GM10248 (cell line): ENCODE measurements at places on chromosomes 16 and 17.

DNA sequence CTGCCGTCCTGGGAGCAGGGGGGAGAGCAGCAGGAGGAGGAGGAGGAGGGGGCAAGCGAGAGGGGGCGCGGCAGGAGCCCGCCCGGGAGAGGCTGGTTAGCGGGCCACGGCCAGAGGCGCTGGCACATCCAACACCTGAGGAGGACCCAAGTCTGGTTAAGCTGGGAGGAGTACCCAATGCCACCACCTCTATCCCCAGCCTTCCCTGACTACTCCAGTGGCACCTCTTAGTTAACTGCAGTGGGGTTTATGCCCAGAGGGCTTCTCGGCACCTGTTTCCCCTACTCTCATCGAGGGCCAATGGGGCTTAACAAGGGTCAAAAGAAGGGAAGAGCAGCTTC, 5.6 kb downstream of the PHOSPHO1 start:
- no peak for DNase-seq

- DNase-seq = no peak
Measured at GRCh38 chr17:71850812-71851211, 270.0 kb upstream of the SOX9 start.

DNA sequence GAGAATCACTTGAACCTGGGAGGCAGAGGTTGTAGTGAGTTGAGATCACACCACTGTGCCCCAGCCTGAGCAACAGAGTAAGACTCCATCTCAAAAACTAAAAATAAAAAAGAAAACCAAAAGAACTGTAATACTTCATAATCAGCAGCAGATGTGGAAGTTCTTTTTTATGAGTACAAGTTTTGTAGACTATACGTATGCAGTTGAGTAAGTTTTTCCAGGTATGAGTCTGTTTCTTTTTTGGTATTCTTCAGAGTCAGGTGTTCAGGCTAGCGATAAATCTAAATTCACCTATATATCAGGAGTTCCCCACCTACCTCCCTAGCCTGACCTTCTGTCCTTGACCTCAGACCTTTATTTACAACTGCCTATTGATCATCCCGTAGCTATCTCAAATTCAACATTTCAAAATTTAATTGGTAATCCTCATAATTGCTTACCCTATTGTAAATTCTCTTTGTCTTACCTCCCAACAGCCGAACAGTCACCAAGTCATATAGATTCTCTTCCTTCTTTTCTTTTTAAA, 10.7 kb downstream of the DCTN5 start:
- DNase-seq = peak; percentile 37

DNA sequence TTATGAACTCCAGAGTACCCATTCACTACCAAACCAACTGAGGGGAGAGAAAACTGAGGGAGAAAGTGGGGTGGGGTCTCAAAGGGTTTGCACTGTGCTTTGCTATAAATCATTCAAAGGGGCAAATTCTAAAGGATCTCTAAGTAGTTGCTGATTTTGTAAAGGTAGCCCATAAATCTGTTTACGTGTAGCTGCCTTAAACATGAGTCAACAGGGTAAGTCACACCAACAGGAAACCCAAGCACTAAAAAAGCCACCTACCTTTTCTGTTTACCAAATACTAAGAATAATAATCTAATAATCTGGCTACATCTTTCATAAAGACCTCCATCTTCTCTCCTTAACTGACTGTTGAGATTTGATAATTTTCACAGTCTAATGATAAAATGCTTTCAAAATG, 8.4 kb upstream of the HSBP1 start:
- DNase-seq = no peak

GRCh38 chr17:48678141-48678971, 44.0 kb downstream of the PRAC1 start:
- peak; percentile 89 for DNase-seq

DNA sequence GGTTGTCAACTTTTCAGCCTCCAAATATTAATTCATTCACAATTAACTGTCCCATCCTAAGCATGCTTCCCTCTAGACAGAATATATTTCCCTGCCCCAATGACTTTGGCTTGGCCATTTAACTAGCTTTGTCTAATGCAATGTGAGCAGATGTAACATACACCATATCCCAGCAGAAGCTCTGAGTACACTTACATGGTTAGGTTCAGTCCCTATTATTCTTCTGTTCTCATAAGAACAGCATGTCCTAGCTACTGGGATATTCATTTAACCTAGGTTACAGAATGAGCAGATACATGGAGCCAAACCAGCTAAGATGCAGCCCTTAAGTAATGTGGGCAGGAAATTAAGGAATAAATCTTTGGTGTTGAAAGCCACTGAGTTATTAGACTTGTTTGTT, 31.8 kb downstream of the MED13 start:
- no peak for DNase-seq

- no peak for DNase-seq
Measured at GRCh38 chr17:40110026-40110845, 9.8 kb upstream of the NR1D1 start.

GRCh38 chr17:50661795-50662391, 27.2 kb downstream of the ABCC3 start:
- DNase-seq = no peak

- DNase-seq = no peak
Measured at GRCh38 chr16:49165025-49165424, 116.6 kb downstream of the CBLN1 start.

GRCh38 chr16:30521476-30521872, 4.9 kb downstream of the ZNF768 start:
- no peak for DNase-seq

GRCh38 chr17:77577491-77577890, 381.0 kb upstream of the TNRC6C start:
- DNase-seq = no peak

DNA sequence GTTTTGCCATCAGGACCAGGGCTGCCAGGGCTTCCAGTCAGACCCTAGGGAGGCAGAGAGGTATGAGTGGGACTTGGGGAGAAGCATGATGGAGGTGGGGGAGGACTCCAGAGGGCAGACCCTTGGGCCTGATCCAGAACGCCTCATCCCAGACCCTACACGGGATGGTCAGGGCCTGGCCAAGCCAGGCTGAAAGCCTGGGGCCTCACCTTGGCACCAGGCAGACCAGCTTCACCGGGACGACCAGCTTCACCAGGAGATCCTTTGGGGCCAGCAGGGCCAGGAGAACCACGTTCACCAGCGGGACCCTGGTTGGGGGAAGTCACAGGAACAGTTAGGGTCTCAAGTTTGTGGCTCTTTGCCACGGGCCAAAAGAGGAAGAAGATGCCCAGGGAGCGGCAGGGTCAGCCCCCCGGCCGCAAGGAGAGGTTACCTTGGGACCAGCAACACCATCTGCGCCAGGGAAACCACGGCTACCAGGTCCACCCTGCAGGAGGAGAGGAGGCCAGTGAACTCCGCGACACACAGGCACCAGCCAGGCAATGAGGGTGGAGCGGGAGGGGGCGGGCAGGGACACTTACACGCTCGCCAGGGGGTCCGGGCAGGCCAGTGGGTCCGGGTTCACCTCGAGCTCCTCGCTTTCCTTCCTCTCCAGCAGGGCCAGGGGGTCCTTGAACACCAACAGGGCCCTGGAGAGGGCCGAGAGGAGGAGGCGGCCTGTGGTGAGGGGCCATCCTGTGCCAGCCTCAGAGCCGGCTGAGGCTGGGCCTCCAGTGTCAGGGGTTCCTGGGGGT, 7.1 kb downstream of the COL1A1 start:
- DNase-seq = no peak

- DNase-seq = no peak
Measured at GRCh38 chr16:52827456-52827855, 225.2 kb downstream of the CHD9NB start.

DNA sequence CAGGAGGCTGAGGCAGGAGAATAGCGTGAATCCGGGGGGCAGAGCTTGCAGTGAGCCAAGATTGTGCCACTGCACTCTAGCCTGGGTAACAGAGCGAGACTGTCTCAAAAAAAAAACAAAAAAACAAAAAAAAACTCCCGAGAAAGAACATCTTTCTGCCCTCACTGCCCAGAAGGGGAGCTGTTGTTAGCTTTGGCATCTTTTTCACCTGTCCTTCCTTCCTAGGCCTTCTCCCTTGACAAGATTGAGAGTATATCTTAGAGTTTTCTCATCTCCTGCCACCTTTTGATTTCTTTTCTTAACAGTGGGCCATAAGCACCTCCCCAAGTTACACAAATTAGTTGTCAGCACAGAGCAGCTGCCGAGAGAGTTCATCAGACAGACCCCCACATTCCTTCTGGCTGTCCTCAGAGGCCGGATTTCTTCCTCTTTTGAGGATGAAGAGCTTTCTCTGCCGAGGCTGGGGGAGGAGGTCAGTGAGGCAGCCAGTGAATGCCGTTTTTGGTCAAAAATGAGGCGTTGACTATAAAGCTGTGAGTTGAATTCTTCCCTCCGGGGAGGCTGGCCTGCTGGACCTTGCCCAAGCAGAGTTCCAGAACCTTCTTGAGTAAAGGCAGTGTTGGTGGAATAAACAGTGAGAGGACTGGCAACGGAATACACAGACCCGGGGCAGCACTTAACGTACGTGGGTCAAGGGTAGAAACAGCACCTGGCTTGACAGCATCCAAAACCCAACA, 127.0 kb downstream of the ABCC6 start:
- no peak for DNase-seq

- DNase-seq = peak; percentile 72
Measured at GRCh38 chr17:14359163-14360020, 58.5 kb downstream of the HS3ST3B1 start.

- no peak for DNase-seq
Measured at GRCh38 chr17:77925831-77926543, 32.5 kb upstream of the TNRC6C start.

- DNase-seq = peak; percentile 85
Measured at GRCh38 chr17:17356149-17356930, 53.2 kb downstream of the NT5M start.

DNA sequence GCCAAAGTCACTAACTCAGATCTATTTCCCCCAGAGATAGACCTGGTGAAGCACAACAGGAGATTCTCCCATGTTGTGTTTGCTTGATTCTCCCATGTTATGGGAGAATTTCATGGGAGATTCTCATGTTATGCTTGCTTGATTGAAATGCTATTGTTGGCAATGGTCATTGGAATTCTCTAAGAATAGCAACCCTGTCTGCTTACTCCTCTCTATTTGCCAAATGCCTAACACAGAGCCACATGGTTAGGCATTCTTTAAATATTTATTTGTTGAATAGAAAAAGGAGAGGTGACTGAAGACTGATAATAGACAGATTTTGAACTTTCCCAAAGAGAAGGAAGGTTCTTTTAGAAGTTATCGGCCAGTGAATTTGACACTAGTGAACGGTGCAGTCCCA, 111.5 kb upstream of the MPHOSPH6 start:
- no peak for DNase-seq

- DNase-seq = no peak
Measured at GRCh38 chr16:22757202-22757601, 56.8 kb upstream of the HS3ST2 start.

GRCh38 chr17:80807882-80808281, 183.8 kb upstream of the CHMP6 start:
- DNase-seq = no peak

- peak; percentile 79 for DNase-seq
Measured at GRCh38 chr17:49434821-49435670, 20.4 kb upstream of the PHB1 start.

DNA sequence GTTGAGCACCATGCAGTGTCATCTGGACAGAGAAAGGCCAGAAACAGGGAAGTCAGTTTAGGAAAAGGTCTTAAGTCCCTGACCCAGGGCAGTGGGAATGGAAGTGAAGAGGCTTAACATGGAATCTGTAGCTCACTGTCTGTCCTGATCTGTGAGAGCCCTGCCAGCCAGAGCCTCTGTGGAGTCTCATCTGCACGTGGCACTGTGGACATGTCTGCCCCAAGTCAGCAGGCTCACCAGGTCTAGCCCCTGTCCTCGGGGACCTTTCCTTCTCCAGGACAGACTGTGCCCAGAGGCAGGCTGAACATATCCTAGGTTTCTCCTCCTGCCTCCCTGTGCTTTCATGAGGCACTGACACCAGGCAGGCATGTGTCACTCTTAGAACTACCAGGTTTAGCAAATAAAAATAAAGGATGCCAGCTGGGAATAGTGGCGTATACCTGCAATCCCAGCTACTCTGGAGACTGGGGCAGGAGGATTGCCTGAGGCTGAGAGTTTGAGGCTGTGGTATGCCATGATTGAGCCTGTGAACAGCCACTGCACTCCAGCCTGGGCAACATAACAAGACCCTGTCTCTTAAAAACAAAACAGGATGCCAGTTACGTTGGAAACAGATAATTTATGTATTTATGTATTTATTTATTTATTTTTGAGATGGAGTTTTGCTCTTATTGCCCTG, 22.4 kb downstream of the UNK start:
- no peak for DNase-seq

GRCh38 chr17:78356101-78356713, 3.7 kb downstream of the SOCS3 start:
- DNase-seq = peak; percentile 91

- no peak for DNase-seq
Measured at GRCh38 chr16:30665155-30665829, 7.1 kb downstream of the FBRS start.
